Fibroblast of the conjunctiva (primary cell): ENCODE measurements at places on chromosomes 11 and 22.

GRCh38 chr22:35505399-35506258 lies 35.0 kb upstream of the RASD2 start:
- no peak for DNase-seq

- no peak for DNase-seq
These were observed 17.3 kb downstream of the COMMD9 start for GRCh38 chr11:36271794-36272407.

DNA sequence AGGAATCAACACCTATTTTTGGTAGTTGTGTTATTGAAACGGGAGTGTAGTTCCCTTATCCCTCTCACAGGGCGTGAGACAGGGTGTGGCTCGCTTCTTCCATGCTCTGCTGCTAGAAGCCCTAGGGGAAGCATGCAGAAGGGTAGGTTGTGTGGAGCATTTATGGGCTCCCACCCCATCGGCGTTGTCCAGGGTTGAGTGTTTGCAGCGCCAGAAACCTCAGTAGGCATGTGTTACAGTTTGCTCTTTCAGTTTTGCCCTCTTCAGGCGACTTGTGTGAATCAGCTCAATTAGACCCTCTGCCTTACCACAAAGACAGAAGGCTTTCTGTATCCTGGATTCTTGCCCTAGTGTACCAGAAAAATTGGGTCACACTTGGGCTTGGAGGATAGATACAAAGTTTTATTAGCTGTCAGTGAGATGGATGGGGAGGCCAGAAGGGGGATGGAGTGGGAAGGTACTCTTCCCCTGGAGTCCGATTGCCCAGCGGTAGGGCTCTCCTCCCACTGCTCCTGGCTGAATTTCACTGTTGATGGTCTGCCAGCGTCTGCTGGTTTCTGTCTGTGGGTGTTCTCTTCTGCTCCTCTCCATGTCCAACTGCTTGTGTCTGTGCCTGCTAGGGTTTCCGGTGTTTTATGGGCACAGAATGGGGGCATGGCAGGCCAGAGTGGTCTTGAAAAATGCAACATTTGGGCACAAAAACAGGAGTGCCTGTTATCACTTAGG lies 358.3 kb upstream of the CTSC start:
- no peak for DNase-seq

DNA sequence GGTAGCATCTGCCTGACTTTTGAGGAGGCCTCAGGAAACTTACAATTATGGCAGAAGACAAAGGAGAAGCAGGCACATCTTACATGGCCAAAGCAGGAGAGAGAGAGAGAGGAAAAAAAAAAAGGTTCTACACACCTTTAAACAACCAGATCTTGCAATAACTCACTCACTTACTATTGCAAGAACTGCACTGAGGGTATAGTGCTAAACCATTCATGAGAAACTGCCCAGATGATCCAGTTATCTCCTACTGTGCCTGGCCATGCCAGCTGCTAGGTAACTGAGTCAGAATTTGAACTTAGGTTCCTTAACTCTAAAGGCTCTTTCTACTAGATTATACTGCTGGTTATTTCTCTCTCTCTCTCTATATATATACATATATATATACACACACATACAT lies 7.3 kb downstream of the HORMAD2 start:
- DNase-seq: no peak

- DNase-seq: no peak
These were observed 25.2 kb downstream of the MORC2 start for GRCh38 chr22:30943368-30943767.

DNA sequence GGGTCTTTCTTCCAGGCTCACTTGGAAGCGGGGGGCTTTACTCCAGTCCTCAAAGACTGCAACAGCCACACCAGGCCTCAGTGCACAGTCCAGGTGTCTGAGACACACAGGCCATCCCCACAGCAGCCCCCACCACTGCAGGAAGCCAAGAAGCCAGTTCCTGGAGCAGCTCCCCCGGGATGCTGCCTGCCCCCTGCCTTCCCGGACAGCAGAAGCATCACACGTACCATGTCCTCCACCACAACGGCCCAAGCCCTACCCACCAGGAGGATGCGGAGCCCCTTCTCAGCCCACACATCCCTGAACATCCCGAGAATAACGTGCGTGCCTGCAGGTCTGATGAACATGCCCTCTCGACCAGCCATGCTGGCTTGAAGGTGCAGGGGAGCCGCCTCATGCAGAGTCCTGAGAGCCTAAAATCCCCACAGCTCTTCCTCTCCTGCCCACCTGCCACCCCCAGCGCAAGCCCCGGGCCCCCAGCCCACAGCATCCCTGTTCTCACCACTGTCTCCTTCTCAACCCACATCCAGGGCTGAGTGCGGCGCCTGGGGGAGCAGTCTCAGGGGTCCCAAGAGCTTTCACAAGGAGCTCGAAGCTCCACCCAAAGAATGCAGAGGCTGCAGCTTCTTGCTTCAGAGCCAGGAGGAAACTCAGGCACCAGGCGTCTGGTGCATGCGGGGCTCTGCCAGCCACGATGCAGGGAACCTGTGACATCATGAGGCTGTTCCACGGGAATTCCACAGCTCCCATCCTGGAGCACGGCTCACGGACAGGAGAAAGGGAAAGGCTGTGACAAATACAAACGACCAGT lies 209.6 kb downstream of the BRD1 start:
- no peak for DNase-seq

DNA sequence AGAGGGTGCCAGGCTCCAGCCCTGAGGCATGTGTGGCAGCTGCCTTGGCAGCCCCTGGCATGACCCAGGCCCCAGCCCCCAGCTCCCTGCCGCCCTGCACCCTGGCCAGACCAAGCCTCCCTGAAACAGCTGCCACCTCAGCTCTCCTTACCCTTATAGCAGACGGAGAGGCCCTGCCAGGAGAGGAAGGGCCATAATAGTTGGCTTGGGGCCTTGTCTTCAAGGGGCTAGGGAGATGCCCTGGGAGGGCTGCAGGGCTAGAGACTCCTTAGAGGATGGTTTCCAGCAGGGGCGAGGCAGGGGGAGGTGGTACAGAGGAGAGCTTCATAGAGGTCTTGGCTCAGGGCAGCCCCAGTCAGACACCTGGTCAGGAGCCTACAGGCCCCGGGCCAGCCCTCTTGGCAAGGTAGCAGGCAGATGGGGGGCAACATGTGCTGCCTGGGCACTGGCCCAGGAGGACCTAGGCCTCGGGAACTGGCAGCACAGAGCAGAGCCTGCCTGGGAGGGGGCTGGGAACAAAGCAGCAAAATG lies 13.0 kb downstream of the SMTN start:
- no peak for DNase-seq

DNA sequence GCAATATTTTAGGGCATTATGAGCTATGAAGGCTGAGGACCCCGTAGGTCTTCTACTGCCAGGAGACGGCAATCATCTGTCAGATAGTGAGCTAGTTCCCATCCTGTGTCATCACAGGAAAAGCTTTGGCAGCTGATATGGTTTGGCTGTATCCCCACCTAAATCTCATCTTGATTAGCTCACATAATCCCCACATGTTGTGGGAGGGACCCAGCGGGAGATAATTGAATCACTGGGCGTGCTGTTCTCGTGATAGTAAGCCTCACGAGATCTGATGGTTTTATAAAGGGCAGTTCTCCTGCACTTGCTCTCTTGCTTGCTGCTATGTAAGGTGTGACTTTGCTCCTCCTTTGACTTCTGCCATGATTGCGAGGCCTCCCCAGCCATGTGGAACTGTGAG lies 18.1 kb downstream of the CSRP3 start:
- DNase-seq: no peak

DNA sequence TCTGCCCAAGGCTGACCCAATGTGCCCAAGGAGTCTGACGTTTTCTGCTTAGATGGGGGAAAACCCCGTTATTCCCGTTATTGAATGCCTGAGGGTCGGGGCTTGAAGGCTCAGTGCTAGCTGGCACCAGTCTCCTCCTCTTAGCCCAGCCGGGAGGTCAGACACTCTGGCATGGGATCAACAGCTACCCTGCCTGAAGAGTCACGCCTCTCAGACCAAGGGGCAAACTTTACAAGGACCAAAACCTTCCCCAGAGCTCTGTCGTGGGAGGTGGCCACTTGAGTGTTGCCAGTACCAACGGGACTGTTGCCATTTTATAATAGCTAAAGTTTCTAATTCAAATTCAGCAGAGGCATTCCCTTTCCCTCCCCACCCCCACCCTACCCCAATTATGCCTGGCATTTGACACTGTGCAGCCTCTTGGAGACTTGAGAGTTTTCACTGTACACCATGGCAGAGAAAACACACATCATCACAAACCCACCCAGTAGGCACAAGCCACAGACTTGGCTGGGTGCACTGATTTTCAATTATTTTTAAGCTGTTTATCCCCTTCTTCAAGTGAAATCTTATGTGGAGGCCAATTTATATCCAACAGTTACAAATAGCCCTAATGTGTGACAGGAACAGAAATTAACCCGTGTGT lies 137.5 kb upstream of the SYT13 start:
- no peak for DNase-seq

GRCh38 chr11:96960476-96960875 lies 570.7 kb downstream of the JRKL start:
- no peak for DNase-seq

DNA sequence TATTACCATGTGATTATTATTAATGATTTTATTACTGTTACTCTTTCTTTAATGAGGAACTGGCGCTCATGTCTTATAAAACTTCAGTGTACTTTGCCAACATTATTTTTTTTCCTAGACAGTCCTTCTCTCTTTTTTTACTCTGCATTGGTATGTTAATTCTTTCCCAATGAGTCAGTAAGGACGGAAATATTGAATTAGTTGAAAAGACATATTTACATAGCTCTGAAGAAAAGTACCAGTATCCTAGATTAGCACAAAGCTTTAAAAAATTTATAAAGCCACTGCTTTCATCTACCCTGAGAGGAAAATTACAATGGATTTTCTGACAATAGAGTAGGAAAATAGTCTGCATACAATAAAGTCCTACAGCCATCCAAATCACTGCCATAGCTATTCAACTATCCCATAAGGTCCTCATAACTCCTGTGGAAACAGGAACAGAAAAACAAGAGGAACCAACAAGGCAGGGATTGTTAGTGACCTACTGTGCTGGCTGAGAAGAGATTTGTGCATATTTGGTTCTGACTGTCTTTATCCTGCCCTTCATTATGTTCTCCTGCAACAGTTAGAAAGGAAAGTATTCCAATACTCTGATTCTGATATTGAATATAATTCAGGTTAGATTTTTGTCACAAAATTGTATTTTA lies 314.4 kb downstream of the AASDHPPT start:
- no peak for DNase-seq

DNA sequence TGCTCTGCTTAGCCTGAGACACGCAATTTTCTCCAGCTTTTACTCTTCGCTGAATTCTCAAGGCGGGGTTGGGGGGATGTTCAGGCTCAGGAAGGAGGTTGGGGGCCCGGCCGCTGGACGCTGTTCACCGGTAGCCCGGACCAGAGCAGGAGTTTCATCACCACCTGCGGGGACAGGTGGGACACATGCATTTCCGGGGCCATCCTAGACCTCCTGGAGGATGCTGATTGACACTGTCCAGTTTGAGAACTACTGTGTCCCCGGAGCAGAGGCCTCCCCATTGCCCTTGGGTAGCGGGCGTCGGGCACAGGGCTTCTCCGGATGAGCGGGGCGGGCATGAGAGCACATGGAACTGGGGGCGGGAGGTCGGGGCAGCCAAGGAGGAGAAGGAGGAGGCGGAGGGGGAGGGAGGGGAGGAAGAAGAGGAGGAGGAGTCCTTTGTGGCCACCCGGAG lies 144.0 kb upstream of the GRK3 start:
- DNase-seq: no peak
